ENCODE measurements at places on chromosomes 11 and 22.

- DNase-seq, result no peak
Observed at GRCh38 chr11:133844217-133844616, 1.1 kb downstream of the SPATA19 start.

DNA sequence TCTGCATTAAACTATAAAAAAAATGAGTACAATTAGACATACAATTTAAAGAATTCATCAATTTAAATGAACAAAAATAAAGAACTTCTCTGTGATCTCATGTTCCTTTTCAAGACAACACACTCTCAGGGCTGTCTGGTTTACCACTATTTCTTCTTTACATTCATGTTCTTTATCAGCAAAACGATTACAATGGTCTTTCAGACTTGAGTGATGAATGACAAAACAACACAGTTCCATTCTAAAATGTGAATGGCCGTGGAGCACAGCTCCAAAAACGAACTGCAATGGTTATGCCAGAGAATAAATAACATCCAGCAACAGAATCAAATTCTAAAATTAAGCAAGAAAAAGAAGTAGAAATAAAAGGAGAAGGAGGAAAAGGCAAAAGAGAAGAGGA lies 113.1 kb downstream of the CADM1 start:
- DNase-seq, result no peak

DNA sequence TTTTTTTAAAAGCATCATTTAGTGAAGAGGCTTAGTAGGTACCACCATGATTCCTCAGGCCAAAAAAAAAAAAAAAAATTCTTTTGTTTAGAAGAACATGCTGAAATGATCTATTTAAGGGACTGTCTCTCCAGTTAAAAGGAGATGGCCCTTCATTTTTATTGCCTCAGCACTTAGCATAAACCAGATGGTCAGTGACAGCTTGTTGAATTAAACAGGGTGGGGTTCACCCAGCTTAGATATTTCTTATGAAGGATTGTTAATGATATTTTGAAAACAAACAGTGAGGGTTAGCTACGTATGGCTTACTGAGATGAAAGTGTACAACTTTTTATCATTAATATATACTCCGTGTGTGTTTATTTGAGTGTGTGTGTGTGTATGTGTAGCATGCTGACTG lies 203.7 kb downstream of the FAM181B start:
- no peak for DNase-seq

- no peak for DNase-seq
Observed at GRCh38 chr11:9028581-9028980, 24.8 kb upstream of the NRIP3 start.

GRCh38 chr11:61820174-61820573 lies 3.4 kb upstream of the FADS1 start:
- DNase-seq, result no peak

- DNase-seq, result peak; percentile 94
Observed at GRCh38 chr11:68043349-68044144, 4.7 kb downstream of the TCIRG1 start.

DNA sequence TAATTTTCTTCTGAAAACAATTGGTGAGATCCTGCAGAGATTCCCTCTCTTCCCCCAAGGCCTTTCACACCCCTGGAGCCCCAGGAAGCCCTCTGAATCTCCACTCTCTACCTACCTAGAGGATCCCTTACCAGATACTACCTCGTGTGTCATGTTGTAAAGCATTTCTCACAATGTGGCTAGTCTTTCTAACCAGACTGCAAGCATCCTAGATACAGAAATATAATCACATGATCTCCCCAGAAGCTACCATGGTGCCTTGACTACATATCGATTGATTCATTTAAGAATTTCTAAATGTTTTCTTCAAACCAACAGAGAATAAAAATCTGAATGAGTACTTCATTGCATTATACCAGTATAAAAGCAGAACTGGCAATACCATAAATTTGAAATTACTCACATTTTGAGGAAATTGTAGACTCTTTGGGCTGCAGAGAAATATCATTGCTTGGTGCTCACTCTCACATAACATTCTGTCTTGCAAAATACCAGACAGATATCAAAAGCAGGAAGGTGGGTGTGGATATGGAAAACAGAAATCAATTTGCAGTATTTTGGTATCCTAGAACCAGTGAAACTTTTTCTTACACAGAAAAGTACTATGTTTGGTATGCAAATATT lies 113.5 kb downstream of the MAML2 start:
- no peak for DNase-seq

DNA sequence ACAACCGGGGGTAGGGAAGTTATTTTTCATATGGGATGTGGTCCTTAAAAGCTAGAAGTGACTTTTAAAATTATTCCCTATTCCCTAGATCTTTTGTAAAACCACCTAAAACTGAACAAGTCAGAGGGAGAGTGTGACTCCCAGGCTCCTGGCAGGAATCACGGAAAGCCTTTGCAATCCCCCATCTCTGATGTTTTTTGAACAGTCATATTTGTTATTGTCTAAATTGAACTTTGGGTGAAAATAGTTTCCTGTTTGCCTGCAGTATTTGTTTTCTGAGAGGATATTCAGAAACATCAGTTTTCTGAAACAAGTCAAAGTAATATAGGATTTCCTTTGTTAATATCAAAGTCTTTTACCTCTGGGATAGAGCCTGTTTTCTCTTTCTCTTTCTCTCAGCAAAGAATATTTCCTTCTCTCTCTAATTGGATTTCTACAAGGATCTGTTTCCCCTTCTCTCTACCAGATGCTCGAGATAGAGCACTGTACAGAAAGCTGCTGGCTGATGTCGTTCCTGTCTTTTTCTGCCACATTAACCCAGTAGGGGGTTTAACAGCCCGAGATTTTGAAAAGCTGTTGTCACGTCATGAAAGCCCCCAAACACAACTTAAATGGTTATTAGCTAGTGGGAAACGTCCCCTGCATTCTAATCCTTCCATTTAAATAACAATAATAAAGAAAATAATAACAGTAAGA lies 132.2 kb upstream of the PITPNB start:
- DNase-seq, result no peak

GRCh38 chr11:104365676-104366075 lies 201.7 kb upstream of the PDGFD start:
- DNase-seq, result no peak

- no peak for DNase-seq
Observed at GRCh38 chr11:45254070-45254469, 32.1 kb downstream of the SYT13 start.

DNA sequence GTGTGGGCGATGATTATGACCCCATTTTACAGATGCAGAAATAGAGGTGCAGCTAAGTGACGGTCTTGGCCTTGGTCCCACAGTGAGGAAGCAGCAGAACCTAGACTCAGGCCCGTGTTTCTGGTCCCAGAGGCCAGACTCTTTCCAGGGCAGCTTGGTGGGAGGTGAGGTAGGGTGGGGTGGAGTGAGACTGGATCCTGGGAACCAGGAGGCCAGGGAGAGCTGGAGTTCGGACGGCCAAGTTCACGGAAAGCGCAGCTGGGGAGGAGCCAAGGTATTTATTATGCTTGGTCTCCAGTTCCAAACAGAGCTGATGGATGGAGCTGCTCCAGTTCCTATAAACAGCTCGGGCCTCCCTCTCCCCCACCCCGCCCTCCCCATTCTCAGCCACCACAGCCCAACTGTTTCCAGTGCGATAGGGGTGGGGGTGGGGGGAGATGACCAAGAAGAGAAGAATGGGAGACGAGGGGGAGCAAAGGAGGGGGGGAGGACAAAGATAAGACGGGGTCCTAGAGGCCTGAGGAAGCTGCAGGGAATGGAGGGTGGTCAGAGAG lies 16.2 kb downstream of the LRRC32 start:
- DNase-seq, result no peak

- DNase-seq, result no peak
Observed at GRCh38 chr22:40224702-40225101, 47.0 kb downstream of the TNRC6B start.

- DNase-seq, result no peak
Observed at GRCh38 chr11:45290586-45290985, 4.4 kb upstream of the SYT13 start.

- DNase-seq, result no peak
Observed at GRCh38 chr11:1998290-1998689, 648 bp upstream of the H19 start.

DNA sequence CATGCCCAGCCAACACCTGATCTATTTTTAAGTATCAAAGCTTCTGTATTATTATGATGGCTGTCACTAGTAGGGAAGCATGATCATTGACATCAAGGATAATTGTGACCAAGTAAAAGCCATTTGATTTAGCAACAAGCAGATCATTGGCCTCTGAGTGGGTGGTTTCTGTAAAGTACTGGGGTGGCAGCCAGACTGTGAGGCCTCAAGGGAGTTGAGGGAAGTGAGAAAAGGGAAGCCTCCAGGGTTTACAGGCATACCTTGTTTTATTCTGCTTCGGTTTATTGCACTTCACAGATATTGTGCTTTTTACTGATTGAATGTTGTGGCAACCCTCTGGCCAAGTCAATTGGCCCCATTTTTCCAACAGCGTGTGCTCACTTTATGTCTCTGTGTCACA lies 60.1 kb downstream of the PRR5L start:
- DNase-seq, result peak; percentile 63

- no peak for DNase-seq
Observed at GRCh38 chr11:90197377-90197776, 25.5 kb downstream of the CHORDC1 start.

DNA sequence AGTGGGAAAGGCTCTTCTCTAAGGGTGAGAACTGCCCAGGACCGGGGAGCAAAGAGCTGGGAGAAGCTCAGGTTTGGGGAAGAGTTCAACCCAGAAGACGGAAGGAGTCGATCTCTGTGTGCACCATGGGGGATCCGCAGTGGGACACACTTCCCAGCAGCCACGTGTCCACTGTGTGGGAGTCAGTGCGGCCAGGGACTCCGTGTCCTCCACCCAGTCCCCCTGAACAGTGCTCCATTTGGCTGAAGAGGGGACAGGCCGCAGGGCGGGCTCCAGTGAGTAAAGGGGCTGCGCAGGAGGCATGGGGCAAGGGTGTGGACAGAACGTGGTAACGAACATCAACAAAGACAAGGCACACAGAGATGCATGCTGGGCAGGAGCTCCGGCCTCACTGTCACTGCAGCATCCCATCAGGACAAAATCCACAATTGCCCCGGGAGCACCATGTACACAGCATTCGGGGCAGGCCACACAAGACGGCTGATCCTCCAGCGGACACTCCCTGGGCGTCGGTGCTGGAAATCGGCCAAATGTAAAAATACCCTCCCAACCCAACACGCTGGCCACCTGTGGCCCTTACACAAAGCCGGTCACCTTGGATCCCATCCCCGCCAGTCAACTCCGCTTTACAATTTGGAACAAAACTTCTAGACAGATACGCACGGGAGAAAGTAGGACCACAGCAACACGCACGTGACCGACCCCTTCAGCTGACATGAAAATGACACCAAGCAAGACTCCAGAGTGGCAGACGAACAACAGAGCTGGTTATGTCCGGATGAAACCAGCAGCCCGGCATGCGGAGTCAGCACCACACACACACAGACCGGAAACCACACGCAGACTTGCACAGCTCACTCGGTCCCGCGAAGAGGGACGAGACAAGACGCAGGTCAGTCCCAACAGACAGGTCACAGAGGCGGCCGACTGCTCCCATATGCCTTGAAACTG lies 366.8 kb downstream of the SHANK2 start:
- DNase-seq, result no peak

DNA sequence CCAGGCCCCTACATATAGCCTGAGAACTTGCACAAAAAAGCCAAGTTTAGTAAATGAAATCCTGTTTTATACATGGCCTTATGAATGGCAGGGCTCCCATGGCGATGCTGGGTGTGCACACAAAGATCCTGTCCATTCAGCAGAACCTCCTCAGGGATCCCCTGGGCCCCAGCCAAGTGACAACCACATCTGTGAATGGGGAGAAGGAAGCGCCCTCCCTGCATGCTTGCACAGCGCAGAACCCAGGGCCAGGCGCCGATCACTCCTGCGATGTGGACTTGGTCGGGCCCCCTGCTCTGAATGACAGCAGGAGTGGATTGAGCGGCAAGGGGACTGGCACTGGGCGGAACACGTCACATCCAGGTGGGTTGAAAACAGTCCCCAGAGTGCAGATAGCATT lies 4.5 kb upstream of the CDC42EP2 start:
- no peak for DNase-seq

DNA sequence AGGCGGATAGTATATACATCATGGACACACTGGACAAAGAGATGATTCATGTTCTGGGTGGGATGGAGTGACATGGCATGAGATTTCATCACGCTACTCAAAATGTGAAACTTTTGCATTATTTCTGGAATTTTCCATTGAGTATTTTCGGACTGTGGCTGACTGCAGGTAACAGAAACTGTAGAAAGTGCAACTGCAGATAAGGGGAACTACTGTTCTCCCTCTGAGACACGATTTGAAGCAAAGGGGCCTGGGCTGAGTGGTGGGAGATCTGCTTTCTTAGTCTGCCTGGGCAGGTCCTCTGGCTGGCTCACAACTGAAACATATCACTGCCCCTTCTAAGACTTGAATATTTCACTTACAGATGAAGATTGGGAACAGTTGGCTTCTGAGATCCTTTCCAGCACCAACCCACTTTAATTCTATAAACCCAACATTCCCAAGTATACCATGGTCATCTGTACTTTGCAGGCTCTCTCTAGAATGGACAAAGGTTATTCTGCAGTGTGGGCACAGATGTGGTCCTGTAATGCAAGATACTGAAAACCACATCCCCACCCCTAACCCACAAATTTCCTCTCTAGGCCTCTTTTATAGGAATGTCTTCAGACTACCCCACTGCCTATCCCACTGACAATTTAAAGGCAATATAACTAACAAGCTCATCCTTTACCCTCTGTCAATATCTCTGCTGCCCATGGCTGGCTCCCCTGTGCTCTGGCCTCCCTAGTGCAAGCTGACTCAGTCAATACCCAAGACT lies 121.1 kb downstream of the KCNC1 start:
- no peak for DNase-seq

- DNase-seq, result no peak
Observed at GRCh38 chr11:46719048-46719542, at the start of gene F2. Gene F2 (plus strand): TSS chr11:46719213. CDS start chr11:46719236, 23 bp downstream.

- DNase-seq, result no peak
Observed at GRCh38 chr11:119347940-119348605, 1.6 kb upstream of the MFRP start.

DNA sequence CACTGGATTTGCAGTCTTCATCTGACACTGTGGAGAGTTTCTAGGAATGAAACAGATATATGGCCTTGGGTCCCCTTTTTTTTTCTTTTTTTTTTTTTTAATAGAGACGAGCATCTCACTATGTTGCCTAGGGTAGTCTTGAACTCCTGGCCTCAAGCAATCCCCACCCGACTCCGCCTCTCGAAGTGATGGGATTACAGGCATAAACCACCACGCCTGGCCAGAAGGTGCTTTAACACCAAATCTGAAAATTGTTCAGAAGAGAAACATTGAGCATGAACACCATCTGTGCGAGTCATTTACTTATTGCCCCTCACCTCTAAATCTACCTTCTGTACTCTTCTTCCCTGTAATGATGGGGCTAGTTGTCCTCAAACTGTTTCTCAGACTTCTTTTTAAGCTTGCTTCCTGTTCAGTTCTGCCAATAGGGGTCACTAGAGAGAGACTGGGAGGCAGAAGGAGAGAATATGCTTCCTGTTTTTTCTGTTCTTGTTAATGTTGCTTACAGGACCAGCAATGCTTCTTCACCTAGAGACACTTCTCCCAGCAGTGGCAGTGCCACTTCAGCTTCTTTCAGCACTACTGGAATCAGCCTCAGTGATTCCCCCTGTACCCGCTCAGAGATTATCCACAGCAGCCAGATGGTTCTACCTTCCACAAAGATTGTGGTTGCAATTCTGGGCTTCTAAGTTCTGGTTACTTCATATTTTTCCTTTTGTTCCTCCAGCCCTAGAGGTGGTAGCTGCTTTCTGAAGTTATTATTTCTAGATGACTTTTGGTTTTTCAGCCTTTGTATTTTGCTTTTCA lies 20.8 kb upstream of the ZBED5 start:
- peak; percentile 90 for DNase-seq

All from Kasumi-1 (cell line).